ENCODE measurements at places on chromosomes 12 and 14.

GRCh38 chr14:60233891-60234290 is 15.1 kb upstream of the PPM1A start:
- no peak for DNase-seq

- no peak for DNase-seq
These were observed 30.0 kb downstream of the TESC start for GRCh38 chr12:117069101-117069797.

- DNase-seq: no peak
These were observed 116.6 kb upstream of the HIF1A start for GRCh38 chr14:61578745-61579144.

DNA sequence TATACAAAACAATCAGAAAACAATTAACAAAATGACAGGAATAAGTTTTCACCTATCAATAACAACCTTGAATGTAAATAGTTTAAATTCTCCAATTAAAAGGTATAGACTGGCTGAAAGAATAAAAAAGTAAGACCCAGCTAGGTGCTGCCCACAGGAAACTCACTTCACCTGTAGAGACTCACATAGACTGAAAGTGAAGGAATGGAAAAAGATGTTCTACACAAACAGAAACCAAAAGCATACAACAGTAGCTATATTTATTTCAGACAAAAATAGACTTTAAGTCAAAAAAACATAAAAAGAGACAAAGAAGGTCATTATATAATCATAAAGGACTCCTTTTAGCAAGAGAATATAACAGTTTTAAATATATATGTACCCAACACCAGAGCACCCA is 152.4 kb upstream of the PWP1 start:
- DNase-seq: no peak

GRCh38 chr12:116719731-116720528 is 17.9 kb downstream of the SPRING1 start:
- no peak for DNase-seq

- DNase-seq: no peak
These were observed 618 bp upstream of the PGAM5 start for GRCh38 chr12:132710043-132710404.

- DNase-seq: no peak
These were observed 245.2 kb upstream of the PLEKHG7 start for GRCh38 chr12:92457458-92458180.

DNA sequence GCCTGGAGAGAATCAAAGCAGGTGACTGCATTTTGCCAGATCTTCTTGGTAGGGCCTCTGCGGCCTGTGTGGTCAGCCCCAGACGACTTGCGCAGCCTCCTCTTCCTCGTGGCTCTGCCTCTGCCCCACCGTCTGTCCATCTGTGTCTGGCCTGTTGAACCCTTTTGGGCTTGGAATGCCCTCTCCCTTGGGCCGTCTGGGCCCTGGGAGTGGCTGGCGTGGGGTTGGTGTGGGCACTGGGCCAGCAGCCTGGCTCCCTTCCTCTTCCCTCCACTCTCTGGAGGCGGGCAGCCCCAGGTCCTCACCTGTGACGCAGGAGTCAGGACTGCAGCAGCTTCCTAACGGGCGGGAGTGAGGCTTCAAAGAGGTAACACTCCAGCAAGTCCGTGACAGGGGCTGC is 9.7 kb upstream of the CCDC197 start:
- DNase-seq: no peak

DNA sequence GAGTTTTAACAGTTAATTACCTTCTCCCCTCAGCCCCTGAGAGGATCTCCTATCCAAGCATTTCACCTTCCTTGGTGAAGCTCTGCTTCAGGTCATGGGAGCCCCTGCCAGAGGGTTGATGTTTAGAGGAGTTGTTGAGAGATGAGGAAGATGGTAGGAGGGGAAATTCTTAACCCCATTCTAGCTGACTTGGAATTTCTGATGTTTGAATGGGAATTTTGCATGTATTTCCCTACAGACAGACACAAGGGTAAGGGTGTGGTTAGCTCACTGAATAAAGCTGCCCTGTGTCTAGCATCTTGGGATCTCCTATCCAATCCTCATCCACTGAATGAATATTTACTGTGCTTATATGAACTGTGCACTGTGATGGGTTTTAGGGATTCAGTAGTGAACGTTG is 7.1 kb upstream of the BHLHE41 start:
- no peak for DNase-seq

- DNase-seq: no peak
These were observed 9.5 kb upstream of the EEA1 start for GRCh38 chr12:92938638-92939037.

- DNase-seq: peak; percentile 42
These were observed 13.8 kb downstream of the BICD1 start for GRCh38 chr12:32120419-32120818.

GRCh38 chr12:106000382-106001104 is 138.2 kb downstream of the NUAK1 start:
- DNase-seq: no peak

GRCh38 chr12:2583642-2584401 is 210.9 kb upstream of the FKBP4 start:
- no peak for DNase-seq

DNA sequence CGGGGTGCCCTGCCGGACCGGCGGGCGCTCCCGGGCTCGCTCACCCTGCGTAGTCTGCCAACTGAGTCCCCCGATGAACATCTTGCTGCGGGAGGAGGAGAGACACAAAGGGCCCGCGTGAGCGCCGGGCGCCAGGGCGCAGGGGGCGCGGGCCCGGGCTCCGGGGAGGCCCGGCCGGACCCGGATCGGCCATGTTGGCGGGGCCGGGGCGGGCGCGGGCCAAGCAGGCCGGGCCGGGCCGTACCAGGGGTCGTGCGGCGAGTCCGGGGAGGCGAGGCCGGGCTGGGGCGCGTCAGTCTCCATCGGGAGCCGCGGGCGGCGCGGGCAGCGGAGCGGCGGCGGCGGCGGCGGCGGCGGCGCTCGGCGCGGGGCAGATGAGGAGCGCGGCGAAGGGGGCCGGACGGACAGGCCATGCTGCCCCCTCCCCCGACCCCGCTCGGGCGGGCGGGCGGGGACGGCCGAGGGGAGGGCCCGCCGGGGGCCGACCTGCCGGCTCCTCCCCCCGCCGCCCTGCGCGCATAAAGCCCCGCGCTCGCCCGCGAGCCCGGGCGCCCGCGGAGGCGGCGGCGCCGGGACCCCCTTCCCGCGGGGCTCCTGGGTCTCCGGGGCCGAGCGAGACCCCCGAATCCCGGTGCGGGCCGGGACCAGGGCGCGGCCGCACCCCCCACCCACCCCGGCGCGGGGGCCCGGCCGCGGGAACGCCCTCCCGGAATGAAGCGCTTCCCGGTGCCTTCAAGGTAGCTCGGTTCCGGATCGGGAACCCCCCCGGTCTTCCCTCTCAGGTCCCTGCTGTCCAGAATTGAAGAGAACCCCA is at the start of gene MSI1:
TSS of gene MSI1 (minus strand) at position 376 of the 814 bp plus-strand sequence. CDS start at position 303, 73 bp downstream.
- no peak for DNase-seq

DNA sequence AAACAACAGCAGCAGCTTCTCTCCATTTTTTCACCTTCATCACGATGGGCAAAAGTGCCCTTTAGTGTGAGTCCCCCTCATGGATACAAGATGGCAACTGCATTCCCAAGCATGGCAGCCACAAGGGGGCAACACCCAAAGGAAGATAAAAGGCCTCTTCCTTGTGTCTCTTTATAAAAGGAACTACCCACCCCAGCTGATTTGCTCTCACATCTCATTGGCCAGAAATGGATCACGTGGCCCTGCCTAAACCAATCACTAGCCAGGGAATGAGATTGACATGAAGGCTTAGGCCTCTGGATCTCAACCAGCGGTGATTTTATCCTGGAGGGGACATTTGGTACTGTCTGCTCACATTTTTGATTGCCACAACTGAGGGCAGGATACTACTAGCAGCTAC is 21.9 kb upstream of the IFT81 start:
- DNase-seq: peak; percentile 88

- no peak for DNase-seq
These were observed 335 bp downstream of the GCN1 start for GRCh38 chr12:120194226-120194533.

GRCh38 chr14:105853089-105853906 is 326.9 kb downstream of the TMEM121 start:
- DNase-seq: no peak

DNA sequence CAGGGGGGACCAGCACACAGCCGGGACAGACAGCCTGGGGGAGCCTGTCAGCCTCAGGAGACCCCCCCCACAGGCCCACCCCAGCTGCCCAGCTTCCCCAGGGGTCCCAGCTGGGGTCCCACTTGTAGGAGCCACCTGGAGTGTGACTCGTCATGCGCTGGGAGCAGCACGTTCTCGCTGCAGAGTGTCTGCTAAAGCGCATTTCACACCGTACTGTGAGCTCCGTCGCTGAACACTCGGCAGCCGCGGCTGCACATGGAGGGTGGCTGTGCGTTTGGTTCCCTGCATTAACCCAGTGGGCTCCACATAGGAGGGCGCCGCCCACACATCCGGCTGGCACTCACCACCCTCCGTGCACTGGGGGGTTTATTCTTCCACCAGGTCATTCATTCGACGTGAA is 56.7 kb downstream of the FBRSL1 start:
- DNase-seq: no peak

- DNase-seq: no peak
These were observed at the start of gene CCDC88C for GRCh38 chr14:91417120-91417982. TSS of gene CCDC88C (minus strand) at chr14:91417820. CDS start at chr14:91417690, 130 bp downstream.

DNA sequence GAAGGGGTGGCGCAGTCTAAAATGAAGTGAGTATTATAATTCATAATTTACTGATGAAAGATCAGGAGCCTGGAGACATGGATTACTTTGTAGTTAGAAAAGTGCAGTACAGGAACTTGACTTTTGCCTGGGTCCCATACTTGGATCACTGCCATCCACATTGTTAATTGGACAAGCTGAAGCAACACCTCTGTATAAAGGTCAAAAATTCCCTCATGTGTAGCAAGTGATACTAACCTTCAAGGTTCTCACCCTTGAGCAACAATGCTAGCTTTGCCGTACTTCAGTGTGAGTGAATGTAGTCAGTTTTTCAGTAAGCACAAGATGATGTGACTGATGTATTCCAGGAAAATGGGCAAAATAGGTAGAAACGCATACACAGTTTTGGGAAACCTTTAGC is 44.6 kb upstream of the PLBD1 start:
- DNase-seq: no peak

- no peak for DNase-seq
These were observed 716 bp downstream of the RIOX1 start for GRCh38 chr14:73491256-73492042.

GRCh38 chr12:46898152-46898931 is 72.5 kb upstream of the SLC38A4 start:
- DNase-seq: no peak

- no peak for DNase-seq
These were observed 108.7 kb upstream of the SLC38A4 start for GRCh38 chr12:46934374-46935111.

DNA sequence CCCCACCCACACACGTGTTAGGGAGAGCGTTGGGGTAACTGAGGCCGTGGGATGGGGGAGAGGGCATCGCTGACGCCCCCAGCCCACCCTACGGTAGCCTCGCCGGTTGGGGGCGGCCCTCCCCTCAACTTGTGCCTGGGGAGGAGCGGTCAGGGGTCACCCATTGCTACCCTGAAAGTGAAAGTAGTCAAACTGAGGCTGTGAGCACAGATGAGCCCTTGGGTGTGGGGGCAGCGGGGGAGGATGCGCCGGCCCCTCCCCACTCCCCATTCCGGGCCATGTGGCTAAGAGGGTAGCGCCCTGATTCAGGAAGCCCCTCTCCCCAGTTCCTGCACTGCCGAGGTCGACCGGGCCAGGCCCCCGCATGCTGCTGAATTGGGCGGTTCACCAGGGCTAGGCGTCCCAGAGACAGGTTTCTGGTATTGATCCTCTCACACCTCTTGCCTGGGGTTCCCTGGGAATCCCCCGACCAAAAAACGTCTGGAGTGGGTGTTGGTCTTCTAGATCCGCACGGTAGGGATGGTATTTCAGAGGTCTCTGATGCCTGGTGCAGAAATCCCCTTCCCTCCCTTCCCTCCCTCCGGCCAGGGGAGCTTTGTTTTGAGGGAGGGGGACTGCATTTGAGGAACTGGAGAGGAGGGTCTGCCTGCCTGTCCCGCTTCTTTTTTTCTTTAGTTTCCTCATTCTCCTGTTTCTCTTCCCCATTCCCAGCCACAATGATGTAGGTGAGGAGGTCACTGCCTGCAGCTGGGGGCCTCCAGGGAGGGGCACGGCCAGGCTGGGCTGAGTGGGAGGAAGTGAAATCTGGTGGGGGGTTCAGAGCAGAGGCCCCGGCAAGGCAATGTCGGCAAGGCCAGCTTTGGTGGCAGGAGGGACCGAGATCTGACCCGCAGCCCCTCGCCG is 1.0 kb downstream of the SH2B3 start:
- no peak for DNase-seq

- peak; percentile 41 for DNase-seq
These were observed 38.3 kb downstream of the SLC6A15 start for GRCh38 chr12:84874125-84874824.

DNA sequence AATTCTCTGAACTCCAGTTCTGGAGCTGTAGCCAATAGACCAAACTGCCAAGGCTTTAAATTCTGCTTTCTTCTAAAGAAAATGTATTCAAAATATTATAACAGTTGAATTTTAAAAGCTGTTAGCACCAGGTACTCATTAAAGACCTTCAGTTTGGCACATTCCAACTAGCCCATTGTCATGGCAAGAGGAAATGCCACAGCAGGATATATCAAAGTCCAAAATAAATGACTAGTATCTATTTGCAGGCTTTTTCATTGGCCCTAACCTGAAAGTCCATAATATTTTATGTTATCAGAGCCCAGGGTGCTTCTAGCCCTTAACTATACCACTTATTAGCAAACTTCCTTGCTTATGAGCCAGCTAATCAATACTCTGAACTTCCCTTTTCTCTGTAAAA is 3.1 kb upstream of the RIC8B start:
- no peak for DNase-seq

DNA sequence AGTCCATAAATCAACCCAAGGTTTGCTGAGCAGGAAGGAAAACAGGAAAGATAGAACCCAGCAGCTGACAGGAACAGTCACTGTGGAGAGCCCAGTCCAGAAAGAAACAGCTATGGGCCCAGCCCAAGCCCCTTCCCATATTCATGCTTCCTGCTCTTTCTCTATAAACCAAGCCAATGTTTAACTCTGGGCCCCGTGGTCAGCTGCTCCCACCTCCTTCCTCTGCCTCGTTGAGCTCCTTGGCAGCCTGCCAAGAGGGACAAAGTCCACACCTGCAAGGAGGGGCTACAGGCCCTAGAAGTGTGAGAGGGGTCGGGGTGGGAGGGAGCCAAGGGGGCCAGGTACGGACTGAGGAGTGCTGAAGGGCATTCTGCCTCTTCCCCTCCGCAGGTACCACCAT is 10.0 kb downstream of the SLC6A13 start:
- no peak for DNase-seq

DNA sequence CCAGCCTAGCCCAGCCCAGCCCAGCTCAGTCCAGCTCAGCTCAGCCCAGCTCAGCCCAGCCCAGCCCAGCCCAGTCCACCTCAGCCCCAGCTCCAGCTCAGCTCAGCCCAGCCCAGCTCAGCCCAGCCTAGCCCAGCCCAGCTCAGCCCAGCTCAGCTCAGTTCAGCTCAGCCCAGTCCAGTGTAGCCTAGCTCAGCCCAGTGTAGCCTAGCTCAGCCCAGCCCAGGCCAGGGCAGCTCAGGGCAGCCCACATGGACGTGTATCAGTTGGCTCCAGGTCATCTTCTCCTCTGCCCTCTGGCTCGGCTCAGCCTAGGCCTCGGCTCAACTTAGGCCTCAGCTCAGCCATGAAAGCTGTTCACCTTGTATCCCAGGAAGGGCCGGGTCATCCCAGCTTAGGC is 64.7 kb downstream of the TMEM121 start:
- DNase-seq: no peak

GRCh38 chr14:55614304-55614703 is 34.3 kb downstream of the KTN1 start:
- DNase-seq: no peak

- DNase-seq: no peak
These were observed 247.1 kb downstream of the MSRB3 start for GRCh38 chr12:65525491-65526141.

Measured in foreskin melanocyte (primary cell).